ENCODE measurements at places on chromosomes 4 and X.

GRCh38 chr4:128244379-128244778 is 43.2 kb downstream of the PGRMC2 start:
- DNase-seq: no peak

DNA sequence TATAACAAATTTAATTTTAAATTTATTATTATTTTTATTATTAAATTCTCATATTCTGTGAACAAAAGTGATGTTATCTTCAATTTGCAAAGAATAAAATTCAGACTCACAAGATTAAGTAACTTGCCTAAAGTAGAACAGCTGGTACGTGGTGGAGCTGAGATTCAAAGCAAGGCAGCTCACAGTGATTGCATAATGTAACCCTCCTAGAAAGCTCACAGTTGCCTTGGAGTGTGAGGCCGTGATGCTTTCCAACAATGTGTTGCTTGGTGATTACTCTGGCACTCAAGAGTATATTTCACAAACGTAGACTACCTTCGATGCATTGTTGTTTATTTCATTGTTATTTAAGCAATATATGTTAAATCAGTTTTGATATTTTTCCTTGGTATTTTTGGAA is 1039.2 kb upstream of the PABPC4L start:
- DNase-seq: no peak

GRCh38 chrX:136346506-136346905 is 45.7 kb downstream of the ADGRG4 start:
- DNase-seq: no peak

DNA sequence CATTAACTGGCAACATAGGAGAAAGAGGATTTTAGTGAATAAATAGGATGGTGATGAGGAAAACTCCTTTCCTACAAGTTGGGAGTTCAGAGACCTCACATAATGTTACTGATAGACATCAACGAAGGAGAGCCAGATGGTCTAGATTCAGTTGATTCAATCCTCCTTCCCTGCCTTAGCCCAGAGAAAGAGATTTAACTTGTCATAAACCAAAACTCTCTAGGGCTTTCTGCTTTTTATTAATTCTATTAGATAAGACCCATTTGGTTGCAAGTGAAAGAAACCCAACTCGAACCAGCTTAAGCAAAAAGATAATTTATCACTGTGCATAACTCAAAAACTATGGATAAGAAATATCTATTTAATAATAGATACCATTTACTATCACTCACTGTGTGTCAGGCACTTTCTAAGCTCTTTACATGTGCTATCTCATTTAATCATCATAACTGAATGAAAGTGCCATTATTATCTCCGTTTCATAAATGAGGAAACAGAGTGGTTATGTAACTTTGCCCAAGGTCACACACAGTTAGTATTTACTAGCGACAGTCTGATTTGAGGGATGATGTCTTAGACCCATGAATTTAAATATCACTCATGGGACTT is 4.3 kb upstream of the UNC5C start:
- DNase-seq: no peak

- no peak for DNase-seq
Measured at GRCh38 chrX:131944936-131945902, 77.9 kb upstream of the STK26 start.

DNA sequence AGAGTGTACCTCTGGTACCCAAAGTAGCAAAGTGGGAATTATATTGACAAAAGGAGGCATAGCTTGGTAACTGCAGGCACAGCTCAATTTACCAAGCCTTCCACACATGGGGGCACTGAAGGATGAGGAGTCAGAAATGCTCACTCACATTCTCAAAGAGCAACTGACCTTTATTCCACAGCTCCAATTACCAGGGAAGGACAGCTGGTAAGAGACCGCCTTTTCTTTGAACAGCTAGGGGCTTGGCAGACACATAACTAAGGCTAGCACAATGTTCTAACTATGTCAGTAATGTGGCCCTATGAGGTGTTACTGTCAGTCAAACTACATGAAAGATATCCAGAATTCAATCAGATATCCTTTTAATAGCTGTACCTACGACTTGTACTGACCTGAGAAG is 20.5 kb upstream of the STS start:
- DNase-seq: no peak

DNA sequence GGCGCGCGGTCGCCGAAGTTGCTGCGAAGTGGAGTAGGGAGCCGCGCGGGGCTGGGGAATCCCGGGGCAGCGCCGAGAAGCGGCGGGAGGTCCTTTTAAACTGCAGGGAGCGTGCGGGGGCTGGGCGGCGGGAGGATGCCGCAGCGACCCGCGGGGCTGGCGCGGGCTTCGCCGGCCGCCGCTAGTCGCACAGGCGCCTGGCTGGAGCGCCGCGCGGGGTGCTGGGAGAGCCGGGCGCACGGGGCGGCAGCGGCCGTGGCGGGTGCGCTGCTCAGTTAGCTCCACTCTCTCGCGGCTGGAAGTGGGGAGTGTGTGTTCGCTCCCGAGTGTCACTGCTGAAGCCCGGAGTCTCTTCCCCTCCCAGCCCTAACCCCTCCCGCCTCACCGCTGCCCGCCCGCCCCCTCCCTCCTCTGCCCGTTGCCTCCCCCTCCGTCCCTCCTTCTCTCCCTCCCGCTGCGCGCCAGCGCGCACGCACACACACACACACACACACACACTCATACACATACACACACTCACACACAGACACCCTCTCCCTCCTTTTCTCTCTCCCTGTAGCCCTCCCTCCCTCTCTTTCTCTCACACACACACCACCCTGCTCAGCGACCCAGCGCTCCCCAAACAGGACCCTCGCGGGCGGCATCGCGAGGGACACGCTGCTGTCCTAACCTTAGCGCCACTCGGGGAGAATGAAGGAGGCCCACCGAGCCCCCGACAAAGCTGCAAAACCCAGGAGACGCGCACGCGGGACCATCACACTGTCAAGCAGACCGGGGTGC is at the start of gene NDNF:
Gene NDNF, minus strand, starts transcription at position 312 of the 780 bp plus-strand sequence. CDS start 26,698 bp downstream, outside the sequence.
- DNase-seq: peak; percentile 36

GRCh38 chrX:153019166-153019565 is 25.2 kb upstream of the PNMA5 start:
- DNase-seq: peak; percentile 14

- DNase-seq: peak; percentile 29
Measured at GRCh38 chrX:48713847-48714246, 17.3 kb downstream of the SUV39H1 start.

DNA sequence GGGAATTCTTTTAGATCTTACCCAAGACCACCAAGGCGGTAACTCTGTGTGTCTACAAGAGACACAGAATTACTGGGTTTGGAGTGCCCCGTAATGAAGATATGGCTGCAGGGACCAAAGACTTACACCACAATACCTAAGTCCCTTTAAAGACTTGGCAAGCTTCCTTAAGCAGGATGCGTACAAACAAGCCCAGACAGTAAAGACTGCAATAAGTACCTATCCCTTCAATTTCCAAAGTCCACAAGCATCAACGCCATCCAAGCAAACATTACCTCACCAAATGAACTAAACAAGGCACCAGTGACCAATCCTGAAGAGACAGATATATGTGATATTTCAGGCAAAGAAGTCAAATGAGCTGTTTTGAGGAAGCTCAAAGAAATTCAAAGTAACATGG is 42.3 kb upstream of the RNF128 start:
- no peak for DNase-seq

DNA sequence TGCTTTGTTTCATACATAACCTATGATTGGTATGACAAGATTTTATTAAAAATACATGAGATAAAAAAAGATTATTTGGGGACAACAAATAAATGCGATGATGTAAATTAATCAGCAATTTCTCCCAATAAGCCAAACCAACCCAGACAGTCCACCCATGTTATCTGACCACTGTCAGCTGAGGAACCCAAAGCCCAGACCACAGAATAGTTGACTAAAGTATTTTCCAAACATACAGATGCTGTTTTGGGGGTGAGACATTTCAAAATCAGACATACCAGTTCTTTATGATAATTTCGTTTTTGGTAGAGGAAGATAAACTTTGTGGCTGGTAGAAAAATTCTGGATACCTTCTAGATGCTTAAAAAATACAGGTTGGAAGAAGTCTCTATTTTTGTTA is 650.8 kb upstream of the FAM241A start:
- no peak for DNase-seq

GRCh38 chrX:53262918-53263394 is 18.4 kb downstream of the IQSEC2 start:
- peak; percentile 19 for DNase-seq

- DNase-seq: no peak
Measured at GRCh38 chr4:38184404-38184803, 224.2 kb downstream of the PTTG2 start.

DNA sequence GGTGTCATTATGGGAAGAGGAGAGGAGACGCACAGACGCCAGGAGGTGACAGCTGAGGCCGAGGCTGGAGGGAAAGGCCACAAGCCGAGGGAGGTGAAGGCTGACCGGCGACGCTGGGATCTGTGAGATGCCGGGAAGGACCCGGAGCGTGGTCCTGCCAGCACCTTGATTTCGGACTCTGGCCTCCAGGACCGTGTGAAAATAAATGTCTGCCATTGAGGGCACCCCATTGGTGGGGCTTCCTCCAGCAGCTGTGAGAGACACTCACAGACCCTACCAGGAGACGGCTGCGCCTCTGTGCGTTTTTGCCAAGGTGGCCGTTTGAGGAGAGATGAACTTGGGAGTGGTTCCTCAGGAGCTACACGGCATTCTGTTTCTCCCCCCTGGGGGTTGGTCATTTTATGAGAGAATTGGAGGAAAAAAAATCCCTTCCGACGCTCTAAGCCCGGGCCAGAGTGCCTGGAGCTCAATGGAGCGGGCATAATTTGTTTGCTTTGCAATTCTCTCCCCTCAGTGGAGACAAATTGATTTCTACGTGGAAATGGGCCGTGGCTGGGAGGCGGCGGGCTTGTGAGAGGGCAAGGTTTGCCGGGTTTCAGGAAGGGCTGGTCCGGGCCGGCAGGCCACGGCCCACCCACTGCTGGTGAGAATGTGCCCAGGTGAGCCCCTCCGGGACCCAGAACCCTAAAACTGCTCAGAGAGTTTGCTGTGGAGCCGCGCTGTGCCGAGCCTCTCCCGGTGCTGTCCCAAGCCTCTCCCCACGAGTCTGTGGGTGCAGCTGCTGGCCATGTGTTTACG is 53.9 kb downstream of the CPZ start:
- no peak for DNase-seq

DNA sequence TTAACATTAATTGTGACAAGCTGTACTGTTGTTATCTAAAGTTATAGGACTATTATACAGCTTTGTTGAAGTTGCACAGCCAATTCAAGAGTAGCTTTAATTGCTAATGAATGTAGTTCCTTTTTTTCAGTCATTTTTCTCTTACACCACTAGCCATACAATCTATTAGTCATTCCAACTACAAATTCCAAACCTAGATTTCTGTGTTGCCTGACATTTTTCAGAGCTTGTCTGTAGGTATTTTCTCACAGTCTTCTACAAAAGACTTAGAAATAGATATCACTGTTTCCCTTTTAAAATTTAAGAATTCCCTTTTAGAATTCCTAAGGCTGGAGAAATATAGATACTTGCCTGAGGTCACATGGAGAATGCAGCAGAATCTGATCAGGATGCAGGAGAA is 307.0 kb upstream of the HS3ST1 start:
- no peak for DNase-seq

DNA sequence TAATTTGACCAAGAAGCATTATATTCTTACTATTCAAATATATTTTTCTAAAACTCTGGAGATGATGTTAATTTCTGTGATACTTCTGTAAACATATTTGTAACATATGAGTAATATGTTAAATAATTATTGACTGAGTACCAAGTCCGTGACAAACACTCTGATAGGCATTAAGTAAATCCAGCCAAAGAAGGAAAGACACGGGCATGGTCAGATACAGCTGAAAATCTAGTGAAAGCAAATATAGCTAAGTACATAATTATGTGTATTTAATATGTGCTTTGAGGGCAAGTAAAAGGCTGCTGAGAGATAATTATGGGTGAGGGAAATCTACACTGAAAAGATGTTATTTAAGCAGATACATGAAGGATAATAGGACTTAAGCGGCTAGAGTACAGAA is 1263.6 kb upstream of the ADGRL3 start:
- no peak for DNase-seq

DNA sequence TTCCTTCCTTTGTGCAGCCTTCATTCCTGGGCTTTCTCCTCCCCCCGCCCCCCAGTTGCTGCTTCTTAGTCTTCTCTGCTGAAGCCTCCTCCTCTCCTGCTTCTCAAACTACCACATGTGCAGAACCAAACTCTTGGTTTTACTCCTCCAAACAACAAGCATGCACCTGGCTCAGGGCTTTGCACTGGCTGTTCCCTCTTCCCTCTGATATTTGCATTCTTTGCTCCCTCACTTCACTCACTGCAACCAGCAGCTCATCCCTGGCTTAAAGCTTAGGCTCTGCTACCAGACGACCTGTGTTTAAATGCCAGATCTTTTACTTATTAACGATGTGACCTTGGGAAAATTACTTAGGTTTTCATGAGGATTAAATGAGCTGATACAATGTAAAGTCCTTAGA is 51.4 kb downstream of the MED28 start:
- DNase-seq: no peak

DNA sequence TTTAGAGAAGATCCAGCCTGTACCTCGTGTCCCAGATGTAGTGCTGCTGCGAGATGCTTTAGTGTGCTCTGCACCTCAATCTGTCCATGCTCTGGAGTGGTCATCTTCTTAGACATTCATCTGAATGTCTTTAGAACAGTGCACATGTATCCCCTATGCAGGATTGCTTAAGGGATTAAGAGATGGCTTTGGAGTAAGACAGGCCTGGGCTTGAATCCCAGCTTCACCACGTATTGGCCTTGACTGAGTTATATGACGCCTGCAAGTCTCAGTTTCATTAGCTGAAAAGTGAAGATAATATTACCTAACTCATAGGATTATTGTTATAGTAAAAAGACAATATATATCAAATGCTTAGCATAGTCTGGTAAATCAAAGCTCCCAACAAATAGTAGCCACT is 98.3 kb downstream of the NFKB1 start:
- DNase-seq: no peak
